ENCODE measurements at places on chromosomes 2 and 18.

- no peaks in the 10 kb centered on the region for H3K27me3 ChIP-seq
- DNase-seq = no peak
- no peak overlapping the region for H3K27ac ChIP-seq
- peaks cover 4% of the 10 kb centered on the region for H3K4me1 ChIP-seq
These were observed 24.2 kb downstream of the PRPF40A start for GRCh38 chr2:152693033-152693432.

DNA sequence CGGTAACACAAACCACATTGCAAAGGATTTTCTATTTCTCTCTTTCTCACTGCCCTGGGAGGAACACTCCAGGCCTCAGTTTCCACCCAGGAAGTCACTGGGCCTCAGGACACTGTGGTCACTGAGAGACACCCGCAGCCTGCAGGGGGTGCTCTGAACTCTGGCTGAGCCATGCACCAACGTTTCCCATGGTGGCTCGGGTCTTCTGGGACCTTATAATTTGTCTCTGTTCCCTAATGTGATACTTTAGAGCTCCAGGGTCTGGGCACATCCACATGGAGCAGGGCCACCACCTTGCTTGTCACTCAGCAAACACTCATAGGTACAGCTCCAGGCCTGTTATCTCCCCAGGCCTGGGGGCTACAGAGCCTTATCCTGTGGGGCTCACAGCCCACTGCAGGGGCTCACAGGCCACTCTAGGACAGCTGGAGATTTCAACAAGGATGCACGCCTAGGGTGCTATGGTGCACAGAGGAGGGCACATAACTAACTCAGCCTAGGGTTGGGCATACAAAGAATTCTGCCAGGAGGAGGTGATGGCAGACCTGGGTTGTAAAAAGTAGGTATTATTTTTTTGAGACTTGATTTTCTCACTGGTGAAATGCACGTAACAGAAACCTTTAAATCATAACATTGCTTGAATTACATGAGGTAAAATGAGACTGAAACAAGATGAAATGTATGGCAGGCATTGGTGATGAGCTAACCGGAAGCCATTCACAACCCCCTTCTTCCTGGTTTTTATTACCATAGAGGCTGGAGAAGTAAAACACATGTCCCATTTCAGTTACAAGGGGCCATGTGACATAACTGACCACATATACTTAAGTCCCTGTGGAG, 3.0 kb upstream of the HS1BP3 start:
- no peaks in the 10 kb centered on the region for H3K27me3 ChIP-seq
- H3K27ac ChIP-seq = no peak overlapping the region
- H3K36me3 ChIP-seq = no peaks in the 10 kb centered on the region

- H3K4me3 ChIP-seq = no peak overlapping the region
- H3K36me3 ChIP-seq = no peaks in the 10 kb centered on the region
- no peaks in the 10 kb centered on the region for H3K4me1 ChIP-seq
- H3K27me3 ChIP-seq = peaks cover 7% of the 10 kb centered on the region
These were observed 13.3 kb downstream of the NTSR2 start for GRCh38 chr2:11656671-11657101.

GRCh38 chr18:48896875-48897511, 53.8 kb downstream of the SMAD7 start:
- H3K4me3 ChIP-seq = no peak overlapping the region
- no peaks in the 10 kb centered on the region for H3K27me3 ChIP-seq
- peaks cover 7% of the 10 kb centered on the region for H3K4me1 ChIP-seq
- no peaks in the 10 kb centered on the region for H3K36me3 ChIP-seq
- DNase-seq = no peak
